Stimulated activated naive CD4-positive, alpha-beta T cell (primary cell): ENCODE measurements at places on chromosomes 7 and 10.

DNA sequence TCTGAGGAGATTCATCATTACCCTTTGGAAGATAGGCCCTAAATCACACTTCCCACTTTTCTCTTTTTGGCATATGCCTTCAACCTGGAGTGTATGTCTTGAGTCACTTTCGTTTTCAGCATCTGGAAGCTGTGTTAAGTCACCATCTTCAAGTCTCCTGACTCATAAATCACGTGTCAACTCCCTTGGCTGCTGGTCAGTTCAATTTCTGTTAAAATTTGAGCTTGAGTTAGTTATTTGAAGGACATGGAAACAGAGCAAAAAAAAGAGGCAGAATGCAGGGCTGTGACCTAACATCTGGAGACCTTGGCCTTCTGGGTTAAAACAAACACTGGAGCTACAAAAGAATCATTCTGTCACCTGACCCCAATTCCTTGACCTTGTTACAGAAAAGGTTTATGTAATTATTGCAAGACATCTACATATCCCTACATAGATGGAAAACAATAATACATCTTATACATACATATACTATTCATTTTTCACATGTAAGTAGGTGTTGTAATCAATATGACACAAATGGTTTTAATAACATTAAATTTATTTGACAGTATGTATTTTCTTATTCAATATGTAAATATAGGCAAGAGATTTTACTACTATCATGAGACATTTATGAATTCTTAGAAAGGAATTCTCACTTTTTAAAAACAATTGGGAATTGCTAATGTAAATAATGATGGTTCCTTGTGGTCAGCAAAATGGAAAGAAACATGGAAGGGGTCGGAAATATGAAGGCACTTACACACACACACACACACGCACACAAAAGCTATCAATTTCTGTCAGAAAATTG is 169.7 kb upstream of the PHYHIPL start:
- no peak for DNase-seq

DNA sequence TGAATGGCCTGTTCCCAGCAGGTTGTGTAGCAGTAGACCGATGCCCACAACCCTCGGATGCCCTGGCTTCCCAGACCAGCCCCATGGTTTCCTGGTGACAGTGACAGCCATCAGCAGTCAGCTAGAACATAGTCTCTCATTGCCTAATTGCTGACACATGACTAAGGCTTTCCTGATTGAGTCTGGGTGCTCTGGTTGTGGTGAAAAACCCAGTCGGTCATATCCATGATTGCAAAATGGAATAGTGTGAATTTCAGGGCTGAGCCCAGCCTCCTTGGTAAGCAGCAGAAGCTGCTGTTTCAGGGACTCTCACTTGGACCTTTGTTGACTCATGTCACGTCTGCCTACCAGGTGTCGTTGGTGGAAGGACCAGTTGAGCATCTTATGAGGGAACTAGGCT is 36.6 kb downstream of the POR start:
- no peak for DNase-seq

DNA sequence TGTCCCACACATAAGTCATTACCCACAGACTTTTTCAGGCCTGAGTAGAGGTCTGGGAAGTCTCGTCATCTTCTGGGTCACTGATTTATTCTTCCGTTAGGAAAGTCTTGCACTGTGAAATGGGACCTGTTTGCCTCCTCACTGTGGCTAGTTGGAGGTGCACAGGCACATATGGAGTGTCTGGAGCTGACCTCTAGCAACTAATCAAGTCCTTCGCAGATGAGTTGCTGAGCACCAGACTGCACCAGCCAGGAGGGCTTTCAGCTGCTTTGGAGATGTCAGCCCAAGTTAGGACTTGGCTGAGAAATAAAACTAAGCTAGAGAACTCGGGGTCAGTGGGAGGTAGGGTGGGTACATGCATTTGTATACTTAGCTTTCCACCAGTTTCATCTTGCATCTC is 578.0 kb downstream of the GRID1 start:
- DNase-seq: no peak

GRCh38 chr7:140674356-140674800 is 1.6 kb downstream of the ADCK2 start:
- DNase-seq: no peak

DNA sequence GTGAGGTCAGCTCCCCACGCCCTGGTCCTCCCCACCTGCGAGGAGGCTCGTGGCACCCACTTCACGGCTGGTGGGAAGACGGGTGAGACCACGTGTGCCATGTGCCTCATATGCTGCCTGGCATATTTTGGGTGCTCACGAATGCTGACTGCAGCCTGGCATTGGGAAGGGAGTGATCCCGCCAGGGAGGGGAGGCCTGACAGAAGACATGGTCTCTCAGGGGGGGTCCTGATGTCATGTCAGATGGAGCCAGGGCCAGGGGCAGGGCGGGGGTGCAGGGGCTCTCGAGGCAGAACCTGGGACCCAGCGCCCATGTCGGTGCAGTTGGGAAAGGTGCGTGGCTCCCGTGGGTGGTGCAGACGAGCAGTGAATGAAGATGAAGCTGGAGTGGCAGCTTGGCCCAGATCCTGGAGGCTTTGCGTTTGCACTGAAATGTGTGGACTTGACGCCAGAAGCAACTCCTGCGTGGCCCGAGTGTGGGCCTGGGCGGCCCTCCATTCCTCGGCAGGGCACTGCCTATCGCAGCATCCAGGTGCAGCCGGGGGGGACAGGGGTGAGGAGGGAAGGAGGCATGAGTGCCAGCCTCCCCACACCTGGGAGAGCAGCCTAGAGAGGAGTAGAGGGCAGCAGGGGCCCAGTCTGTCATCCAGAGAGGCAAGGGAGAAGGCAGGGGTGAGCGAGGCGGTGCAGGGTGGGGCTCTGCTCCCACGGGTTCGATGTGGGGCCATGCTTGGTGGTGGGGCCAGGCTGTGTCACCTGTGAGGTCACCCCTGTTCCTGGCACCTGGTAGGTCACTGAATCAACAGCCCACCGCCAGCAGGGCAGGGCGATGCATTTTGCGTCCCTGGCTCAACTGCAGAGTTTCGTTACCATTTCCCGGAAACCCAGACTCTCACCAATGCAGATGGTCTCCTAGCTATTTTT is 385.6 kb downstream of the DNAJB6 start:
- DNase-seq: no peak

DNA sequence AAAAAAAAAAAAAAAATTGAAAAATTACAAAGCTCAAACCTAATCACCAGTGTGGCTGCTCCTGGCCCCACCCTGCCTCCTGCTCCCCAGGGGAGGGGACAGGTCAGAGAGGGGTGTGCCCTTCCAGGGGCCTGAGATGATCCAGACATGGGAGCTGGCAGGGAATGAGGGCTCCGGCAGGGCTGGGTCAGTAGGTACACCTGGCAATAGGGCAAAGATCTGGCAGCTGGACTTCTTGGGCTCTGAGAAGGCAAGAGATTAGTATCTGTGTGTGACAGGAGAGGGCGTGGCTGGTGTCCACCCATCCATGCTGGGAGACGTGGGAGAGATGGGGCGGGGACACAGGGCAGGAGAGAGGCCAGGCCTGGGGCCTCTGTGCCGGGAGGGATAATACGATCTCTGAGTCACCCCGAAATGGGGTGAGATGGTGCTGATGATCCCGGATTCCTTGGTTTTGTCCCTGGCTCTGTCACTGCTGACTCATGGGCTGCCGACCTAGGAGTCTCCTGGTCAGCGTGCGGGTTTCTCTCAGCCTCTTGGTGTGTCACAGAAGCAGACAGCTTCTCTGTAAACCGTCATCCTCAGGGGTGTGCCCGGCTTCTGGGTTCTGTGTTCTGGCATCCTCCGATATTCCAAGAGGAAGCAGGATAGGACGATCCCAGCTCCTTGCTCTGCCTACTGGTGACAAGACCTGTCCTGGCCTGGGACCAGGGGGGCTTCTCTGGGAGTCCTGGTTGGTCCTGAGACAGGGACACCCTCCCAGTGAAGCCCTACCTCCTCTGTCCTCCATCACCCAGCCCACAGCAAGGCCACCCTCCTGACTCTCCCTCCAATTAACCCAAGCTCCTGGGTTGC is 8.2 kb upstream of the CLDN4 start:
- DNase-seq: no peak

- no peak for DNase-seq
These were observed 245.4 kb upstream of the GALNT17 start for GRCh38 chr7:70886547-70886946.

GRCh38 chr10:72689660-72690059 is 2.3 kb upstream of the MCU start:
- DNase-seq: no peak

DNA sequence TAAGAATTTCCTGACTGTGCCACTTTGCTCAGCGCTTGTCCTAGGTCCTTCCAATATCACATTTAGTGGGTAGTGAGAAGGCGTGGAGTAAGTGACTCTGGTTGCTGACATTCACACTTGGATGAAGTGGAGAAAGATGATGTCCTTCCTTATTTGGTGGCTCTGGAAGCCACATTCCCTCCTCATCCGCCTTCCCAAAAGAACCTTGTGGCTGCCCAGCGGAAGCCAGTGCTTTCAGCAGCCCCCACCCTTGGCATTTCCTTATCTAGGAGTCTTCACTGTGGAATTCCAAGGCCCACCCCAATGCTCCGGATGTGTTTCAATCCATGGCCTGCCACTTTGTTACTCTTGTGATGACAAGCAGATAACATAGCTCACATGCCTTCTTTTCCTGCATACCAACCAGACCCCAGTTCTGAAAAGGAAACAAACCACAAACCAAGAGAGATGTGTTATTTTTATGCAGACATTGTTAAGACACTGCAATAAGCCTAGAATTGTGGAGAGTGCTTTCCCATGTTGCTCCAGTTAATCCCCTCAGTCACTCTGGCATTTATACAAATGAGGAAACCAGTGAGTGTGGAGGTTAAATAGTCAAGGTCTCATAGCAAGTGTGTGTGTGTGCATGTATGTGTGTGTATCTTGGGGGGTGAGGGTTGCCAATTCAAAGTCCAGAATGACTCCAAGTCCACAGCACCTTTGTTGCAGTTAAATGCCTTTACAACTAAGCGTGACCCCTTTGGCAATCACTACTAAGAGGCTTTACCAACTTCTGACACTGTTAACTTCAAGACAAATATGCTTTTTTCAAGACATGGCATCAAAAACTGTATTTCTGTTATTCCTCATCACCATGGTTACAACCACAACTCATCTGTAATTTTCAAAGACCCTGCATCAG is 10.3 kb upstream of the ANKRD1 start:
- no peak for DNase-seq

DNA sequence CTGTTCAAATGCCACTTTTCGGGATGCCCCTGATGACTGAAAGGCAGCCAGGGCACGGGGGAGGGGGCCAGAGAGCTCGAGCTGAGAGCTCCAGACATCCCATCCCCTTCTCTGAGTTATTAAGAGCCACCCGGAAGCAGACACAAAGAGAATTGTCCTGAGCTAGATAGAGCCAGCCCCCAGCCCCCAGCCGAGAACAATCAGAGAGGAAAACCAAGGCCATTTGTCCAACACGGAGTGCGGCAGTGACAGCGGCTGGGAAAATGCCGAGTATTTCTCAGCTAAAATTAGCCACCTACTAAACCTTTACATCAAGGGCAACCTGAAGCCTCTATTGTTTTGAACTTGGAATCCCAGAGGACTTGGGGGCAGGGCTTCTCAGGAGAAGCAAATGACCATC is 51.0 kb downstream of the UNC5B start:
- no peak for DNase-seq

- DNase-seq: no peak
These were observed 1.3 kb downstream of the HOXA7 start for GRCh38 chr7:27154901-27155815.

- no peak for DNase-seq
These were observed 1357.5 kb upstream of the SORCS1 start for GRCh38 chr10:108521827-108522492.

DNA sequence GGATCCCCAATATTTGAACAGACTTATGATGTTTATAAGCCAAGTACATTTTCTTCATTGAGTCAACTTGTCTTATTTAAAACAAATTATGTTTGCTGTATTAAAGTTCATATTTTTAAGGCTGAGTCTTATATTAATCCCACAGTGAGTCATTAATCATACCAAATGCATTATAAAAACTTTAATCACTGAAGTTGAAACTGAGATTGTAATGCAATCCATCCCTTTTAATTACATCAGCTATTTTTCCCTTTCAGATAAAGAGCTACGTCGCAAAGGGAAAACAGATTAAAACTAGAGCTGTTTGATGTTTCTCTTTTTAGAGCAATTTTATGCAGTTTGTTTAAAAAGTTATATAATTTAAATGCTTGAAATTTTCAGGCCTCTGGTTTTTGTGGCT is 183.0 kb downstream of the ARID5B start:
- DNase-seq: no peak

DNA sequence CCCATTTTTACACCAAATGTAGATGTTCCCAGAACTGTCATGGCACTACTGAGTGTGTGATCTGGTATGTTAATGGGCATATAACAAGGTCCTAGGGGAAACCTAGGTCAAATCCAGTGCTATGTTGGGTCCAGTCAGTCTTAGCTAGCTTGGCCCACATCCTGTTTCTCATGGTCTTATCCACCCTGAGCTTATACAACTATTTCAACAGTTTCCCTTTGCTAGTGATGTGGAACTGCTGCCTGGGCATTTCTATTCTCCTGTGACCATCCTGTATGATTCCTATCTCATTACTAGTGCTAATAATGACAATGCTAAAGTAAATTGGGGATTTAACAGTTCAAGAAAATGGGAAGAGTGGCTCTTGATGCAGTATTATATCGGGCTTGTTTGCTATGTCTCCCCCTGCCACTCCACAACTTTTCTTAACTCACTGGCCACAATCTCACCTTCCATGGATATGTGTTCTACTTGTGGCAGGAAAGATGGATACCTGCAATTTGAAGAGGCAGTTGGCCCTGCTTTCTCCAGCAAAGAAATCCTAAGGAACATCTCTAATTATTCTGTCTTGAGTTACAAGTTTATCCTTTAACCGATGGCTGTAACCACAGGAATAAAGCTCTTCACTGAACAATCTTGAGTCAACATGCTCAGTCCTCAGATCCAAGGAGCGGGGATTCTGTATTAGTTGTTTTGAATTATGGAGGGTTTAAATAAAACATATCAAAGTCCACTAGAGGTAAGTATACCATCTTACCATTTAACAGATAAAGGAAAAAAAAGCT is 707.8 kb downstream of the XPNPEP1 start:
- DNase-seq: no peak

DNA sequence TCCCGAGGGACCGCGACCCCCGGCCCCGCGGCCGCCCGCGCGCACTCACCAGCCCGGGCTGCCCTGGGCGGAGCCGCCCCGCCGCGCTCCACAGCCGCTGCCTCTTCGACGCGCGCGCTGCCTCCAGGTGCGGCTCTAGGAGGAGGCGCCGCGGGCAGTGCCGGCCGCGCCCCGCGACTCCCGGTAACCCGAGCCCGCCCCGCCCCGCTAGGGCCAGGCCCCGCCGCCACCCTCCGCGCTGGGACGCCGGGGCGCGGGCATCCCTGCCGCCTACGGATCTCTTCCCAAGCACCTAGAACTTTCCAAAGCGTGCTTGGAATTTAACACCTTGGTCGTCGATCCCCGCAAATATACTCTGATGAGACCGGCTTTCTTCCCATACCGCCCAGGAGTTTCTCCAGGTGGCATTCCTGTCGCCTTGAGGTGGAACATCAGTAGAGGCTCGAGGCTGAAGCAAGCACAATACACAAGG is at the start of gene SLC26A5:
Gene SLC26A5, minus strand, starts transcription at position 159 of the 472 bp plus-strand sequence. CDS start 24,693 bp downstream, outside the sequence.
- DNase-seq: no peak
